ENCODE measurements at places on chromosomes 6 and 20.

- no peak for DNase-seq
These were observed 78.6 kb upstream of the AKAP12 start for GRCh38 chr6:151160929-151161757.

GRCh38 chr6:167825332-167826229 lies 1.1 kb upstream of the AFDN start:
- no peak for DNase-seq

DNA sequence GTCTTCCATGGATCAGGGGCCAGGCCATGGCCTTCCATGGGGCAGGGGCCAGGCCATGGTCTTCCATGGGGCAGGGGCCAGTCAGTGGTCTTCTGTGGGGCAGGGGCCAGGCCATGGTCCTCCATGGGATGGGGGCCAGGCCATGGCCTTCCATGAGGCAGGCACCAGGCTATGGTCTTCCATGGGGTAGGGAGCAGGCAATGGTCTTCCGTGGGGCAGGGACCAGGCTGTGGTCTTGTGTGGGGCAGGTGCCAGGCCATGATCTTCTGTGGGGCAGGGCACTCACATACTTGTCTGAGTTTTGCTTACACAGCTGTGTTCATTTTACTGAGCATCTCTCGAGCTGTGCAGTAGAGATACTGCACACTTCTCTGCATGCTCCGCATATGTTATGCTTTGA lies 57.3 kb upstream of the THBS2 start:
- no peak for DNase-seq

- no peak for DNase-seq
These were observed 22.0 kb upstream of the VSTM2L start for GRCh38 chr20:37880726-37881591.

- DNase-seq = no peak
These were observed 4.2 kb downstream of the MAPRE1 start for GRCh38 chr20:32823737-32824588.

DNA sequence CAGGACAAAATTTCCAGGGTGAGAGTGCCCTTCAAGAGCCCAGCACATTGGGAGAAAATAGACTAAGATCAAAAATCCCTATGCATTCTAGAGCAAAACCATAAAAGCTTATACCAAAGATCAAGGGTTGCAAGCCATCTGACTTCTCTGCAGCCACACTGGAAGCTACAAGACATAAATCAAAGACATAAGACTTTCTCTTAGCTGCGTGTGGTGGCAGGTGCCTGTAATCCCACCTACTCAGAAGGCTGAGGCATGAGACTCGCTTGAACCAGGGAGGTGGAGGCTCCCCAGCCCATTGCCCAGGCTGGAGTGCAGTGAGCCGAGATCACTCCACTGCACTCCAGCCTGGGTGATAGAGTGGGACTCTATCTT lies 91.9 kb upstream of the NXT1 start:
- DNase-seq = no peak

DNA sequence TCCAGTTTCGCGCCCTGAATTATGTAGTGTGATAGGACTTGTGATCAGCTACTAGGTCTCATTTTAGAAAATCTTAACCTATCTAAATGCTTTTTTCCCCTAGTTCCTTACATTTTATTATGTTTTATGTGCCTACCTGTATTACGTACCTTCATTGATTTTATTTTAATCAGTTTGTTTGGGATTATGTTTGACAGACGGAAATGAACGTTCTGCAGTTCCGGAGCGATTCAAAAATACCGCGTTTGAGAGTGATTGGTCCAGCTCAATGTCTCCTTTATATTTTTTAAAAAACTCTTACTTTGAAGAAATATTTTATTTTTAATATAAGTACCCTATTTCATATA lies 114.3 kb upstream of the BTN3A2 start:
- DNase-seq = peak; percentile 35

GRCh38 chr20:14310977-14311627 lies 26.3 kb downstream of the FLRT3 start:
- no peak for DNase-seq

DNA sequence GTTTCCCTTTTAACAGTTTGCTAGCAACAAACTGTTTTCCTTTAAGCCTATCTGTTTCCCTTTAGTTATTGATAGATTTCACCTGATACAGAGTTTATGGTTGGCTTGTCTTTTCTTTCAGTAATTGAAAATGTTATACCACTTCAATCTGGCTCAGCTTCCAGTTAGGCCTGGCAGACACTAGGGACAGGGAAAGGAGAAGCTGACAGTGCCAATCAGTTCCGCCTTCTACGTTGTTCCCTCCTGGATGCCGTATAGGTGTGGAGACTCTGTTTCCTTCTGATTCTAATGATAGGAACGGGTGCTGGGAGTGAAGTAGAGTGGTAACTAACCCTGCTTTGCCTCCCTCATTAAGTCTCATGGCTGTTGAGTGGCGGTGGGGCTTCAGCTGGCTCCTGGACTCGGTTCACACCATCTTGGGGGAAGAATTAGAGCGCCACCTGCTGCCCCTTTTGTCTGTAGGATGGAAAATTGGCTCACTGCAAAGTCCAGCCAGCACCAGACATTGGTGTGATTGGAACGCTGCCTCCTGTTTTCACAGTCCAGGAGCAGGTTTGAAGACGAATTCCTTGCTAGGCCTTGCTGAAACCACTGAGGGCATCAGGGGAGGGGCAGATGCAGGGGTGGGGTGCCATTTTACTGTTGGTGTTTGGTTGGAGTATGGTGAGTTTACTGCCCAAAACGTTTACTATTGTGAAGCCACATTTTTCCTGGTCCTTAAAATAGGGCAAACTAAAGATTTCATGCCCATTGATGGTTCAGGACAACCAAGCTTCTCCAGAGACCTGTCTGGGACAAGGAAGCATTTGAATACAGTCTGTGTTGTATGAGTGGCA lies 1729.5 kb downstream of the GRIK2 start:
- DNase-seq = no peak

- DNase-seq = no peak
These were observed 12.7 kb upstream of the JAG1 start for GRCh38 chr20:10686356-10687133.

DNA sequence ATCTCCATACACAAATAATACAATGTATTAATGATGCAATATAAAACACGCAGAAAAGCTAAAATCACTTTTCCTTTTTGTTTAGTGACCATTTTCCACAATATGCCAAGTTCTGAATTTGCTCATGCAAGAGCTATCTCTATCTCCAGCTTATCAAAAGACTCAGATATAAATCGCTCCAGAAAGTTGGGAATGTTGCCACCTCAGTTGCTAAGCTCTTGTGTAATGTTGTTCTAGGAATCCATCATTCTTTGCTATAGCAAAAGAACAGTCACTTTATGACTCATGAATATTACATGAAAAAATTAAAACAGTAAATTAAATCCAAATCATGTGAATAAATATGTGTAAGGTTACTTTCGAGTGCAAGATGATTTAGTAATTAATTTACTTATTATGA lies 8.7 kb downstream of the PLAGL1 start:
- DNase-seq = no peak

- no peak for DNase-seq
These were observed 294.5 kb downstream of the ZFAND3 start for GRCh38 chr6:38113825-38114576.

DNA sequence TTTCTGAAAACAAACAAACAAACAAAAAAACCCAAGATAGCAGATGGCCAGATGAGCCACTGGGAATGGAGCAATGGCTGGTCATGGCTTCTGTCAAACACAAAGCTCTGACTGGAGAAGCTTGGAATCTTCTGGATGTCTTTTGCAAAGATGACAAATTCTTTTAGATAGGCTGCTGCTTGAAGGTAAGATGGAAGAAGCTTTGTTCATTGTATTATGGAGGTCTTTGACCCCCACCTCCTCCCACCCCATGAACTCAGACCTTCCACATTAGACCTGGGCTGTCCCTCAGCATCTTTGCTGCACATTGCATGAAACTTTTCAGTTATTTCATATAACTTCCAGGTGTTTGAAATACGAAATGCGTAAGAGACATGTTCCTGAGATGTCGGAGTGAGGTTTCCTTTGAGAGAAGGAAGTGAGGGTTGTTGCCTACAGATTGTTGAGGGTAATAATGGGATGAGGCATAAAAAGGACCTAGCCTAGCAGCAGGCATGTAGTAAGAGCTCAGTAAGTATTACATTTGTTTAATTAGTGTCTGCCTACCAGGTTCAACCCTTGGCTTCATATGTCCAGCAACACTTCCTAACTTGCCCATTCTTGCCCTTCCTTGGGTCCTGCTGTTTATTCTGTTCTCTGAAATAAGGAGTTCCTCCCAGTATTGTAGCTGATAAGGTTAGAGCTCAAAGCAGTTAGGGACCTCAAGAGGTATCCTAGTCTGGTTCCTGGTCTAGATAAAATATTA lies 51.4 kb upstream of the IER3 start:
- no peak for DNase-seq

GRCh38 chr6:91911945-91912344 lies 1325.1 kb upstream of the MAP3K7 start:
- DNase-seq = no peak

GRCh38 chr20:1494436-1494835 lies 3.2 kb upstream of the SIRPB2 start:
- no peak for DNase-seq

DNA sequence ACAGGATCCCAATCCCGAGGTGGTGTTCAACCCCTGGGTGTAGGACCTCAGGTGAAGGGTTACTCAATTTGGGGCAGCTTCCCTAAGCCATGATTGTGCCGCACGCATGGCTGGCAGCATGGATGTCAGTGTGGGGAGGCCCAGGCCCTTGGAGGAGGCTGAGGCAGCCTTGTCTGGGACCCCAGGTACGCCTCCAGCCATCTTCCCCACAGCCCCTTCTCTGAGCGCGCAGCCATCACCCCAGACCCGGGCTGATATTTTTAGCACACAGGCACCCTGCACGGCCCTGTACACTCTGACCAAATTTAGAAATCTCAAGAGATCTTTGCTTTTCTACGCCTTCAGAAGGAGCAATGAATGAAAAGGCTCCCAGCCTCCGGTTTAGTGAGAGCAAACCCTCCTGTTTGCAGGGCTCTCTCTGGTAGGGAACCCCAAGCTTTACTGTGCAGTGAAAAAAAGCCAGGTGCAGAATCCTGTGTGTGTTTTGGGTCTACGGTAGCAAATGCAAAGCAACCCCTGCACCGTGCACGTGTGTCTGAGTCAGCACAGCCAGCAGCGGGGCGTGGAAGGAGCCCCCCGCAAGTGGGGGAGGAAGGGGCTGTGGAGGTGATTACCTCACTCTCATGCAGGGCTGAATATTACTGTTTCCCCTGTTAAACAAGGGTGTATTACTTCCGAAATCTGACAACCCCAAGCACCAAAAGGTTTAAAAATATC lies 44.3 kb downstream of the CTCFL start:
- peak; percentile 55 for DNase-seq

DNA sequence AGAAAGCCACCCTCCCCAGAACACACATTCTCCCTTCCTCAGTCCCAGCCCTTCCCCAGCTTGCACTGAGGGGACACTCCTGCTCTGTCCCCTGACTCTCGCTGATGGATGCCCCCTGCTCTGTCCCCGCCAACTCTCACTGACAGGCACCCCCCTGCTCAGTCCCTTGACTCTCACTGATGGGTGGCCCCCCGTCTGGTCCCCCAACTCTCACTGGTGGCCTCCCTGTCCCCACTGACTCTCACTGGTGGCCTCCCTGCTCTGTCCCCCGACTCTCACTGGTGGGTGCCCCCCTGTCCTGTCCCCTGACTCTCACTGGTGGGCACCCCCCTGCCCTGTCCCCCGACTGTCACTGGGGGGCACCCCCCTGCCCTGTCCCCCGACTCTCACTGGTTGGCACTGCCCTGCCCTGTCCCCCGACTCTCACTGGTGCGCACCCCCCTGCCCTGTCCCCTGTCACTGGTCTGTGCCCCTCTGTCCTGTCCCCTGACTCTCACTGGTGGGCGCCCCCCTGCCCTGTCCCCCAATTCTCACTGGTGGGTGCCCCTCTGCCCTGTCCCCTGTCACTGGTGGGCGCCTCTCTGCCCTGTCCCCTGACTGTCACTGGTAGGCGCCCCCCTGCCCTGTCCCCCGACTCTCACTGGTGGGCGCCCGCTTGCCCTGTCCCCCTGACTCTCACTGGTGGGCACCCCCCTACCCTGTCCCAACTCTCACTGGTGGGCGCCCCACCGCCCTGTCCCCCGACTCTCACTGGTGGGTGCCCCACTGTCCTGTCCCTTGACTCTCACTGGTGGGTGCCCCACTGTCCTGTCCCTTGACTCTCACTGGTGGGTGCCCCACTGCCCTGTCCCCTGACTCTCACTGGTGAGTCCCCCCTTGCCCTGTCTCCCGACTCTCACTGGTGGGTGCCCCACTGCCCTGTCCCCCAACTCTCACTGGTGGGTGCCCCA lies 60.9 kb downstream of the GINS1 start:
- no peak for DNase-seq

- peak; percentile 60 for DNase-seq
These were observed 1.1 kb downstream of the RNASET2 start for GRCh38 chr6:166955121-166955864.

- DNase-seq = no peak
These were observed 609 bp downstream of the L3MBTL1 start for GRCh38 chr20:43508106-43508505.

GRCh38 chr6:158459726-158460125 lies 100.2 kb upstream of the TMEM181 start:
- no peak for DNase-seq

GRCh38 chr20:19301142-19301541 lies 88.7 kb downstream of the SLC24A3 start:
- DNase-seq = no peak

DNA sequence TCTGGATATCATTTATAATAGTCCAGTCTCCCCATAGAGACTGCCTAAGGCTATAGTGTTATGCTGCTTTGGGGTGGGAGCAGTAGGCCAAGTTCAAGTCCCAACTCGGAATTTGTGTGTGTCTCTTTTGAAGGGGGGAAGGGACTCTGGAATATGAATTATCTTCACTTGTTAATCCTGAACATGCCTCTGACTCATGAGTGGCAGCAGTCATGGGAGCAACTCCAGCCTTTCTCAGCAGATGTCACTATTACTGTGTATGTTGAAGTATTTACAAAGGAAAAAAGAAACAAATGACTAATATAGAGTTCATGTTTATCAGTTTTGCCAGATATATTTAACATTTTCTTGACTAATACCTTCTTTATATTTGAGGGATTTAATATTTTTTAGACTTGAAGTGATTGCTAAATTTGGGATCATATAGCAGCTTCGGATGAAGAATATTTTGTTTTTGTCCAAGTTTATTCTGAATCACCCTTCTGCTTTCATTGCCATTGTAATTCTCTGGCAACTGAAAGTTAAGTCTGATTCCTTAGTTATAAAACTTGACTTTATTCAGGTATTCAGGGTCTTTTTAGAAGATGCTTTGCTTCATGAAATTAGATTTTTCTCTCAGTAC lies 23.4 kb downstream of the FAM217A start:
- DNase-seq = no peak

GRCh38 chr6:137122612-137123011 lies 50.8 kb downstream of the IL22RA2 start:
- DNase-seq = no peak
